SHP77 (cell line): ENCODE measurements at places on chromosomes 2 and 18.

DNA sequence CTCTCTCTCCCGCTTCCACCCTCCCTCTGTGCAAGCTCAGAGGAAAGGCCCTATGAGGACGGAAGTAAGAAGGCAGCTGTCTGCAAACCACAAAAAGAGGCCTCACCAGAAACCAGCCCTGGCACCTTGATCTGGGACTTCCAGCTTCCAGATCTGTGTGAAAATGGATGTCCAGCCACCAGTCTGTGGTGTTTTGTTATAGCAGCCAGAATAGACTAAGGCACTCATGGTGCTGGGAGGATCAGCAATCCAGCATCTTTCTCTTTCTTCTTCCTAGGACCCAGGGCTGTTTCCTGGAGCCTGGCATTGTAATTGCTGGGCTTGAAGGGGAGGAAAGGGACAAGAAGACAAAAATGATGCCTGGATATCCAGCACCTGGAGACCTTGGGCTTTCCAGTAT lies 122.5 kb downstream of the SOCS6 start:
- DNase-seq: no peak

GRCh38 chr18:54220406-54220805 lies 4.1 kb downstream of the MBD2 start:
- DNase-seq: no peak

DNA sequence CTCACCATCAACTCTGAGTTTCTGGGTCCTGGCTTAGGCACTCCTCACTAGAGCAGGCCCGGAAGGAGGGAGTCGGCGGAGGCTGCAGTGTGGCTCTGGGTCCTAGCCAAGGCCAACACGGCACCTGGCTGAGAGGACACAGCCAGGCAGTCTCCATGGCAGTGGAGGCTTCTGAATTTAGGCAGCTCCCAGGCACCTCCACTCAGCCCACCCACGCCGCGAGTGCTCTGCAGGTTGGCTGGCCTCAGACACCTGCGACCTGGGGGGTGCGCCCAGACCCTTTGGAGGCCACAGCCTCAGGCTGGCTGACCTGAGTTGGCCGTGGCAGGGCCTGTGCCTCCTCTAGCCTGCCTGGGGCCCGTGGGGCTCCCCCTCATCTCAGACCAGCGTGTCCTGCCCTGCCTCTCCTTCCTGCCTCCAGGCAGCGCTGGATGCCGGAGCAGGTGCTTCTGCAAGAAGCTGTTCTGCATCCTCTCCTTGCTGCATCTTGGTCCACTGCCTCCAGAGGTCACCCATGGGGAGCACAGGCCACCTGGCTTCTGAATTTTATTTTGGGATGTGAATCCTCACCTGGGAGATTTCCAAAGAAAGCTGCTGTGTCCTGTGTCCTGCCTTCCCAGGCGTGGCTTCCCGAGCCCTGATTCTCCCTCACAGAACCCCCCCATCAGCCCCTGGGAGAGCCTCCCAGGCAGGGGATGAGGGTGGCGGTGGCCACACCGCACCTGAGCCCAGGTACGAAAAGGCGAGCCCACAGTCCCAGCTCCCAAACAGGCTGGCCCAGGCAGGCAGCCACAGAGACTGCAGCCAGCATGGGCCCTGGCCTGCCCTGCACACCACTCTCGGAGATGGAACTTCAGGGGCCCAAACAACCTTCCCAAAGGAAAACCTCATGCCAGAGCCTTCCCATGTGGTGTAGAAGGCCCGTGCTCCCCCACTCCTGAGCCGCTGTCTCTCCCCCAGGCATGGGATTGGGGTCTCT lies 23.4 kb downstream of the AQP12A start:
- peak; percentile 17 for DNase-seq

DNA sequence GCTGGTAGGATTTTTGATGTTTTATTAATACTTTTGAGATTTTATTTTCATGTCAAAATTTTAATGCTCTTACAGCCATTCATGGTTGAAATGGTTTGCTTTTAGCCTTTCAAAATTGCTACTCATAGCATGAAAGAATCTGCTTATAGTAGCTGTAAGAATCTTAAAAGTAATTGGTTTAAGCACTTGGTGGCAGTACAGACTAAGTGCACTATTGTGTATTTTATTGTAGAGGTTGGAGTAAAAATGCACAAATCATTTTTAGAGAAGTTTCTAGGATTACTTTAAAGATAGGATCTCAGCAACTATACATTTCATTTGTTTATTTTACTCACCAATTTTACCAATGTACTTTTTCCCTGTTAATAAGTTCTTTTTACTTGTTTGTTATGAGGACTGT lies 205.8 kb downstream of the SPAG16 start:
- DNase-seq: no peak

DNA sequence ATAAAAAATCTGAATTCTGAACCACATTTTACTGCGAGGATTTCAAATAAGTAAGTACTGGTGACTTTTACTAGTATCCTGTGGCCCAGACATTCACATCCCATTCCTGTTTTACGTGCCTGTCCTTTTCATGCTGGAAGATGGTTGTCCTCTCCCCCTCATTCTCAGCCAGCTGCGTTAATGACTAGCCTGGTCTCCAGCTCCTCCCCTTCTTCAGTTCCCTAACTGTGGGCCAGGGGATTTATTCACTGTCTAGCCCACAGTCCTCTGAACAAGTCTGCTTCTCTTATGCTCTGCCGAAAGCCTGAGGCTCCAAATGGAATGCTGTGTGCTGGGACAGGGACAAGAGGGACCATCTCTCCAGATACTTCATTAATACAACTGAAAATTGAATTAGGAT lies 373.9 kb downstream of the PTPRM start:
- DNase-seq: peak; percentile 57

DNA sequence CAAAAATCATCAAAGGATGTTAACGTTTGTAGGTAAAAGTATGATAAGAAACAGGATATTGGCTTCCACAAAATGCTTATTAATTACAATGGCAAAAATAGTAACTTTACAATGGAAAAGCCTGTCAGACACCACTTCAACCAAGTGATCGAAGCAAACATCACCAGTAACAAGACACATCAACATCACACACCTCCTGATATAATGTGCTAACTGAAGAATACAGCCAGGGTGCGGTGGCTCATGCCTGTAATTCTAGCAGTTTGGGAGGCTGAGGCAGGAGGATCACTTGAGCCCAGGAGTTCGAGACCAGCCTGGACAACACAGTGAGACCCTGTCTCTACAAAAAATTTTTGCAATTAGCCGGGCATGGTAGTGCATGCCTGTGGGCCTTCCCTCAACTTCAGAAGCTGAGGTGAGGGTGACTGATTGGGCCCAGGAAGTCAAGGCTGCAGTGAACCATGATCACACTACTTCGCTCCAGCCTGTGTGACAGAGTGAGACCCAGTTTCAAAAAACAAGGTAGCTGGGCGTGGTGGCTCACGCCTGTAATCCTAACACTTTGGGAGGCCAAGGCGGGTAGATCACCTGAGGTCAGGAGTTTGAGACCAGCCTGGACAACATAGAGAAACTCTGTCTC lies 15.0 kb downstream of the MGAT4A start:
- no peak for DNase-seq

DNA sequence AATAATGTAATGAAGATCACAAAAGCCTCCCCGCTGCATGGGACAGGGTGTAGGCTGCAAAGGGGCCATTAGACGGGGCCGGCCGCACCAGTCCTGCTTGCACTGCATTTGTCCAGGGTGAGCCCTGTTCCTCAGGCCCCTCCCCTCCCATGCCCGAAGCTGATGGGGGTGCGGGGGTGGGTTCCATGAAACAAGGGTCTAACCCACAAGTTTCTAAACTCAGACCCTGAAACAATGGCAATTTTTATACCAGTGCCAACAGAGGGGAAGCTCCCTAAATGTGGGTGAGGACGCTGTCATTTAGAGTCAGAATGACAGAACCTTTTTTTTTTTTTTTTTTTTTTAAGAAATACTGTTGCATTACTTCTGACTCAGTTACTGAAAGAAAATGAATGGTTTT lies 39.7 kb downstream of the HS6ST1 start:
- no peak for DNase-seq

- no peak for DNase-seq
Observed at GRCh38 chr2:228469721-228470120, 288.2 kb upstream of the SPHKAP start.

DNA sequence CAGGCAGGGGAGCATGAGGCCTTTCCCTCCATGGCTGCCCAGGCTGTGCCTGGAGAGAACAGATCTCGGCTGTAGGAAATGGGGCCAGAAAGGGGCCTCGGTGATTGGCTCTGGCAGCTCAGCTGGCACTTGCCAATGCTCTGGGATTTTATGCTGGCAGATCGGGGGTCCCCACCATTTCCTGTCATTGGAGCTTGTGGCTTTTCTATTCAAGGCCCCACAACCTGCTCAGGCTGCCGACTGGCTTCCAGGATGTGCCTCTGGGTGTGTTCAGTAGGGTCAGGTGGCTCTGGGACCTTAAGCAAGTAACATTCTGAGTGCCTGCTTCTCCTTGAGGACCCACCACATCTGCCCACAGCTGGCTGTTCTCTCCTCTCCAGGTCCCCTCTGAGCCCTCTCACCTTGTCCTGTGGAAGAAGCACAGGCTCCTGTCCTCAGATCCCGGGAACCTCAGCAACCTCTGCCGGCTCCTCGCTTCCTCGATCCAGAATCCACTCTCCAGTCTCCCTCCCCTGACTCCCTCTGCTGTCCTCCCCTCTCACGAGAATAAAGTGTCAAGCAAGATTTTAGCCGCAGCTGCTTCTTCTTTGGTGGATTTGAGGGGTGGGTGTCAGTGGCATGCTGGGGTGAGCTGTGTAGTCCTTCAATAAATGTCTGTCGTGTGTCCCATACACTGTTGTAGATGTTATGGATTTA lies 4.2 kb downstream of the GNLY start:
- no peak for DNase-seq

GRCh38 chr18:54149078-54149697 lies 75.3 kb downstream of the MBD2 start:
- no peak for DNase-seq

DNA sequence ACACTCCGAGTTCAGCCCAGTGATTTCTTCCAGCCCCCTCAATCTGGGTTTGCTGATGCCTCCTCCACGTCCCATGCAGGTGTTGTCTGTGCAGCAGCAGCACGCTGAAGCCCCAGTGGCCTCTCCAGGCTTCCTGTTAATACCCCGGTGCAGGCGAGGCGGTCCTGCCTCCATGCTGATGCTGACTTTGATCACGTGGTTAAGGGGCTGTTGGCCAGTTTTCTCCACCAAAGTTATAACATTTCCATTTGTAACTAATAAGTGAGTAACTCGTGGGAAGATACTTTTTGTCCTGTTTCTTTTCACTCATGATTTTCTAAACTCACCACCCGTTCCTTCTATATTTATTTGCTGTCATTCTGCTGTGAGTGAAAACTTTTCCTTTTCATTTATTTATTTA lies 42.5 kb upstream of the TMEM18 start:
- DNase-seq: no peak

GRCh38 chr2:48915227-48915626 lies 159.7 kb upstream of the LHCGR start:
- no peak for DNase-seq

- DNase-seq: no peak
Observed at GRCh38 chr2:79796641-79797040, 283.8 kb downstream of the CTNNA2 start.

GRCh38 chr2:2708575-2709430 lies 377.7 kb upstream of the MYT1L start:
- no peak for DNase-seq

GRCh38 chr2:205565142-205565522 lies 117.2 kb upstream of the NRP2 start:
- no peak for DNase-seq

GRCh38 chr2:203427061-203427460 lies 98.9 kb downstream of the ABI2 start:
- DNase-seq: no peak

DNA sequence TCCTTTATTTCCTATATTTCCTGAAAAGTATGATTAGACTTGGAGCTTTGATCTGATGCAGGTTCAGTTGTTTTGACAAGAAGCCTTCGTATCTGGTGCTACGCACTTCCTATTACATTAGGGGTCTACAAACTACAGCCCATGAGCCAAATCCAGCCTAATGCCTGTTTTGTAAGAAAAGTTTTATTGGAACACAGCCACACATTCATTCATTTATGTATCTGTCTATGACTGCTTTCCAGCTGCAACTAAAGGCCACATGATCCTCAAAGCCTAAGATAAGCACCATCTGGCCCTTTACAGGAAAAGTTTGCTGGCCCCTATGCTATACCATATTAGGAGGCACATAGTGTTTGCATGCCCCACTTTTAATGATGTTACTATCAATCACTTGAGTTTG lies 26.0 kb downstream of the EIF2AK3 start:
- no peak for DNase-seq

GRCh38 chr18:51266773-51267172 lies 69.3 kb upstream of the MEX3C start:
- DNase-seq: no peak

DNA sequence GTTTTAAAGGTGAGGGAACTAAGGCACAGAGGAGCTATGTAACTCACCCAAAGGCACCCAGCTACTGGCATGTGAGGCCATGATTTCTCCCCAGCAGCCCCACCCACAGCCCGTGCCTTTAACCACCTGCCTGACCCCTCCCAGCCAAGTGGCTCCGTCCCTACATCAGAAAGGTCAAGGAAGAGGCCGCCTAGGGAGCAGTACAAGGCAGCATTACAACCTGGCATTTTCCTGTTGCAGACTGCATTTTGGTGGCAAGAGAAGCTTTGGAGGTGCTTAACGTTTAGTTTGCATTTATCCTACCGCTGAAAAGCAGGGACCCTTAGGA lies 17.5 kb downstream of the STEAP3 start:
- DNase-seq: no peak

DNA sequence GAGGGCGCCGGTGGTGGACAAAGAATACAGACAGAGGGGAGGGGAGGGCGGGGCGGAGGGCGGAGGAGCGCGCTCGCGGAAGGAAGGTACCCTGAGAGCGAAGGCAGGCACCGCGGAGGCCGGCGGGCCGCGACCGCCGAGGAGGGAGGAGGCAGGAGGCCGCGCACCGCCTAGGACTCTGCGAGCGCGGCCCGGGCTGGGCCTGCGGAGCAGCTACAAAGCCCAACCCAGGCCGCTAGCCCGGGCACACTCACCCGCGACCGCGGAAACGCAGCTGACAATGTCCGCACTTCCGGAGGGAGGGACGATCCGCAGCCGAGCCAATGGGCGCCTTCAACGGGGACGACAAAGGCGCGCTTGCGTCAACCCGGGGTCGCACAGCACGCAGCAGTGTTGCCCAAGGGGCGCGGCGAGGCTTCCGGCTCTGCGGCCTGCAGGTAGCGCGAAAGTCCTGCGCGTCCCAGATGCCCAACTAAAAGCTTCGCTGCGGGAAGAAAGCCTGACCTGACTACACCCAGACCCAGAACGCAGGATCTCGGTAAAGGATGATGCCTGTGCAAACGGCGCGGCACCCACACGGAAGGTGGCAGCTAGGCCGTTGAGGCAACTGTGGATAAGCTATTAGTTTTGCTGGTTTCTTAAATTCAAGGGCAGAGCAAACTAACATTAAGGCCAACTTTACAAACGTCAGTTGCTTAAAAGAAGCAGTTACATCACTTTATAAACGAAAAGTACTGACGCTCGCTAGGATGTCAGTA lies at the start of gene C18orf32:
Gene C18orf32 (minus strand): TSS at position 282 of the 758 bp plus-strand sequence. CDS start 3,486 bp downstream, outside the sequence.
- DNase-seq: peak; percentile 93
